ENCODE measurements at places on chromosomes 13 and 19.

DNA sequence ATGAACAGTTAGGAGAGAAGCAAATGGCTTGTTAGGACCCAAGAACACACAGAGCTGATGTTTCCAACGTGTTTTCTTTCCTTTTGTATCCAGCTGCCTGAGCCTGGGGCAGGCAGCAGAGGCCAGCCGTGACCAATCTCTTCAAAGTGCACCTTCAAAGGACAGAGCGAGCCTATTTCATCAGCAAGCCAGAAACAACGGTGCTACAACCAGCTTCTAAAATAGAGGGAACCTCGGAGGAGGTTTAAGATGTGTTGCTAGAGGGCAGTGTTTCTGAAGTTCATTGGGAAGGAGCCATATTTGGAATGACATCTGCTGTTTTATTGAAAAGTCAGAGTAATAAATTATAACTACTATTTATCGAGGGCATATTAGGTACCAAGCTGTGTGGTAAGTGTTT, 56.2 kb upstream of the RFC3 start:
- no peak for DNase-seq

GRCh38 chr13:21001471-21001870, 59.9 kb downstream of the LATS2 start:
- DNase-seq: no peak

DNA sequence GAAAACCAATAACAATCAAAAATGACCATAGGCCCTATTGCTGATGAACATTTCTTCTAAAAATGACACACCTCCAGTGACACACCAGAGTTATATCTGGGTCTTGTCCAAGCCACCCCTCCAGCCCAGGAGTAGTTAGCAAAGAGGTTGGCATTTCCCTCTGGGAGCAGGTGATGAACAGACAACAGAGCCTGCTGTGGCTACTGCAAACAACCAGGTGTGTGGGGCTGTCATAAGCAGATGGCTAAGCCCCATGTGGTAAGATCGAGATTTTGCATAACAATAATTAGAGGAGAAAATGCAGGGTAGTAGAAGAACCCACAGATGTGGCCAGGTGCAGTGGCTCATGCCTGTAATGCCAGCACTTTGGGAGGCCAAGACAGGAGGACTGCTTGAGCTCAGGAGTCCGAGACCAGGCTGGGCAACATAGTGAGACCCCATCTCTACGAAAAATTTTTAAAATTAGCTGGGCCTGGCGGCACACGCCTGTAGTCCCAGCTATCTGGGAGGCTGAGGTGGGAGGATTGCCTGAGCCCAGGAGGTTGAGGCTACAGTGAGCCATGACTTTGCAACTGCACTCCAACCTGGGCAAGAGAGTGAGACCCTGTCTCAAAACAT, 5.0 kb downstream of the XRCC1 start:
- DNase-seq: no peak

- no peak for DNase-seq
Measured at GRCh38 chr19:47097396-47098201, 16.0 kb downstream of the ZC3H4 start.

- no peak for DNase-seq
Measured at GRCh38 chr19:7401694-7402093, 53.0 kb downstream of the ARHGEF18 start.

- peak; percentile 62 for DNase-seq
Measured at GRCh38 chr19:16417660-16418596, 53.8 kb downstream of the EPS15L1 start.

DNA sequence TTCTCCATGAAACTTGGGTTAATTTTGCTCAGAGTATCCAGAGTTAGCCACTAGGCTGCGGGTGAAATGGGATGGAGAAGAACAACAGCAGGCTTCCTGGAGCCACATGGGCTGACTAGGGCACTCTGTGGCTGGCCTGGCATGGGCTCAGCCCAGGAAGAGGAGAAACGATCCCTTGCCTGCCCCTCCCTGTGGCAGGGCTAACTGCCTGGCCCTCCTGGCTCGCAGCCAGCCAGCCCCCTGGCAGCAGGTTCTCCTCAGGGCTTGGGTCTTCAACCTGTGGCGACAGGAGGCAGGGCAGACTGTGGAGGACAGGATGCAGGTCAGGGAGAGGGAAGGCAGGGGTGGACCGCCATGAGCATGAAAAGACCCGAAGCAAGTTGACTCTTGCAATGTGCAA, 78.7 kb upstream of the GPR183 start:
- no peak for DNase-seq

GRCh38 chr13:41821238-41821594, 139.7 kb downstream of the VWA8 start:
- DNase-seq: no peak

- DNase-seq: no peak
Measured at GRCh38 chr13:27280009-27280656, 9.5 kb downstream of the RASL11A start.

DNA sequence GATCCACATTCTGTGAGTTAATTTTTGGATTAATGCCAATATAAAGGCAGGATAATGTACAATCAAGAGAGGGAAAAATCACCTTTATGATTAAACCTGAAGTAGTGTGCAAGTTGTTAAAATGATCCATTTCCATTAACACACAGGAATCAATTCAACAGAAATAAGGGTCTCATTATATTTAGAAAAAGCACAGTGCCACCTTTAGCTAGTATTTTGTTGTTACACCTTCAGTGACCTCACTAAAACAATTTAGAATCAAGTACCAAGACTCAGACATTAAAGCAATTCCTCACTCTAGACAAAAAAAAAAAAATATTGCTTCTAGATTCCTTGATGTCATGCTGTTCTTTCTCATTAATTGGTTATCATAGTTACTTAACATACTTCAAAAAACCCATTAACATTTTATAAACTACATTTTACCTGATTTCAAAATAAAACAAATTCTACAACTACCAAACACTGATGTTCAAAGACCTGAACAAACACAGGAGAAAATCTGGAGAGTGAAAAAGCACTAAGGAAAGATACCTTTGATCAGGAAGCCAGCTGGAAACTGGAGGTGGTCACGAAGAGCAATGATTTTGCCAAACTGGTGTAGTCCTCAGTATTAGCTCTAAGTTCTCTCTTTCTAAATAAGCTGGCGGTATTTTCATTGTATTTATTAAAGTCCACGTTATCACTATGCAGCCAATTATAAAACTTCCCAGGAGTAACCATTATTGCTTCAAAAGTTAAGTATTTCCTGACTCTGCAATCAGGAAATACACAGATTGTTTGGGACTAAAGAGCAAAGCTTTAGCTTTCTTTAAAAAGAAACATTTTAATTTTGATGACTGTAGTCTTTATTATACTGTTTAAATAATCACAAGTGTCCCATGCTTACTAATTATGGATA, 115.3 kb downstream of the TBC1D4 start:
- DNase-seq: no peak

DNA sequence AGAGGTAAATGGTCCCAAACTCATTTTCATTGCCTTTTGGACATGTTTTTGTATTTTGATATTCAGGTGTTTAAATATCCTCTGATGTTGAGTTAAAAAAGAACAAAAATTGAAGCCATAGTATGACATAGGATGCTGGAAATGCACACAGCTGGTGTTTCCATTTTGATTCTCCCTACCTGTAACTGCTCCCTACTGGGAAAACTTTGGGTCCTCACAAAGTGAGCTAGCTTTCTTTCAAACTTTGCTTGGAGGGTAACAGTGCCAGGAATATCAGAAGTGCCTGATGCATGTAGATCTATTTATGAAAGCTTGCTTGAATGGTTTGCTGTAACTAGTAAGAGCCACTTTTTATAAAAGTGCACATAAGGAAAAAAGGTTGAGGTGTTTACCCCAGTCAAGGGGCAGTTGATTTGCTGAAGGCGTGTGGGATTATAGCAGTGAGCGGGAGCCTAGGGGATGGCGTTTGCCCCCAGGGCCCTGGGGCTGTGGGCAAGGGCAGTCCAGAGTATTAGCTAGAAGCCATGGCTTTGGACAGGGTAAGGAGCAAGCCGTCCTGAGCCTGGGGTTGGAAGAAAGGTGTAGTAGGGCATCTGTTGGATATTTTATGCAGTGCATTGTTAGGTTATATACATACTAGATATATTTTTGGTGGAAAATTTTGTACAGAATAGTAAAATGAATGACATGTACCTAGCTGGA, 4.3 kb downstream of the RPS9 start:
- no peak for DNase-seq

- DNase-seq: no peak
Measured at GRCh38 chr19:49988007-49988406, 27.0 kb upstream of the SIGLEC11 start.

- DNase-seq: no peak
Measured at GRCh38 chr13:95552539-95553441, at the start of gene CLDN10. CLDN10 (plus strand) TSS chr13:95552720; CDS start chr13:95552754, 34 bp downstream.

DNA sequence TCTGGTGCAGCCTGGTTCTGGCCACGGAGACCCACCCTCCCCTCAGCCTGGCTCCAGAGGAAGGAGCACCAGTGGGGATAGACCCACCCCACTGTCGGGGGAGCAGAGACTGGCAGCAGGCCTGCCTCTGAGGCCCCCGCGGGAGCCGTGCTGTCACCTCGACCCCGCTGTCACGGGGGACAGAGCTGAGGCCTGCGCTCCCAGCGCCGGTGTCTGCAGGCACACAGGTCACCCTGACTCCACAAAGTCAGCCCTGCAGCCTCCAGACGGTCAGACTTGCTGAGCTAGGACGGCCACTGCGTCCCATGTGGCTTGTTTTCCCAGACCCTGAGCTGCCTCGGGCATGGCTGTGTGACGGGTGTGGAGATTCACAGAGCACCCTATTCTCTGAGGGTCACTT, 32.3 kb downstream of the GNG7 start:
- no peak for DNase-seq

DNA sequence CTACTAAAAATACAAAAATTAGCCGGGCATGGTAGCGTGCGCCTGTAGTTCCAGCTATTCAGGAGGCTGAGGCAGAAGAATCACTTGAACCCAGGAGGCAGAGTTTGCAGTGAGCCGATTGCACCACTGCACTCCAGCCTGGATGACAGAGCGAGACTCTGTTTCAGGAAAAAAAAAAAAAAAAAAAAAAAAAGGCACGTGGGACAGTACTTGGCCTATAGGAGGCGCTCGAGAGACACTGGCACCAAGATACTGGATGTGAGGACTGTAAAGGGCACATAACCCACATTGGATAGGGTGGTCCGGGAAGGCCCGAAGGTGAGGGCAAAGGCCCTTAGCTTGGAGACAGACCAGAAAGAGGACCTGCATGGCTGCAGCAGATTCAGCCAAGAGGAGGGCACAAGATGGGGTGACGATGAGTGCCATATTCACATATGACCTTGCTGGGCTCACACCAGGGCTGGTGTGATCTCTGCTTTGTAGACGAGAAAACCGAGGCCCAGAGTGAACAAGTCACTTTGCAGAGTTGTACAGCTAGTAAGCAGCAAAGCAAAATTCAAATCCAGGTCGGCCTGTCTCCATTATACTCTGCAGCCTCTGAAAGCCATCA, 89.4 kb downstream of the DPF1 start:
- DNase-seq: no peak

DNA sequence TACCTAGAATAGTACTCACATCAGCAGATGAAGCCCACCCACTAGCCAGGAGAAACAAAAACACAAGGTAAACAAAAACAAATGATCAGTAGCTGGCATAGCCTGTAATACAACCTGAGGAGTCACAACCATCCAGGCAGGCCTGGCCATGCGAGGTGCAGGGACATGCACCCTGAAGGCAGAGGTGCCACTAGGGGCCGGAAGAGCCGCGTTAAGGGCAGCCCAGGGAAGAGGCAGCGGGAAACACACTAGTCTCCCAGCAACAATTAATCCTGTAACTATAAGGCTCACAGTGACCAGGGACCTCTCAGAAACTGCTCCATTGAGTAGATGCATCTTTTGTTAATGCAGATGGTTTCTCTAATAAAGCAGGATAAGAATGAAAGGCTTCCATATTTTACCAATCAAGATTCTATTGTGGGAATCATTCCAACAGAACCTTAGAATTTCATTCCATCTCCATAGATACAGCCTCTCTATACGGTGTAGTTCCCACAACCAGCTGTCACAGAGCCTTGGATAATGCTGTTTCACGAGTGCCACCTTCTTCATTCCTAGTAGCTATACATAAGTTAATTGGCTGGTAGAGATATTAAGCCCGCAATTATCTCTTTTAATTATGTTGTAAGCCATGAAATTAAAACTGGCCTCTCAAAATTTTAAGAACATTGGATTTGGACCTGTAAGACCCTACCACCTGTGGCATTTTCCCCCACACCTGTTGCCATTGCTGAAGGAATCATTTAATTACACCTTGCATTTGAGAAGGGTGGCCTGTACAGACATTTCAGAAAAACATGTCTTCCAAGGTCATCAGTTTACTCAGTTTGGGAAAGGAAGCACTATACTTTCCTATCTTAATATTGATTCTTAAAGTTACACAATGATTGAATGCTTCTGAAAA, 28.7 kb downstream of the ANKRD10 start:
- no peak for DNase-seq

DNA sequence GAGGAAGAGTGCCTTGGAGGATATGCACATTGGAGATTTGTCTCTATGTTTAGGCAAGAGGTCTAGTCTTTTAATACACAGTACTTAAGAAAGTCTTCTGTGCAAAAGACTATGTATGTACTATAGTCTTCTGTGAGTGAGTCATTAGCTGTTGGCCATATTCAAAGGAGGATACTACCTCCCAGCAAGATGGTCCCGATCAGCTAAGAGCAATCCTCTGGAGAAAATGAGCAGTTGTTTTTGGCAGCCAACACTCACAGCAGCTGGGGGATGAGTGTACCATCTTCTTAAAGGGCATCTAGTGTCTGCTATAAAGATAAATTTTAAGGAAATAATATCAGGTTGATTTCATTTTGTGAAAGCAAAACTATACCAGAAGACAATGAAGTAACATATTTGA, 487.8 kb downstream of the KCTD12 start:
- no peak for DNase-seq

- no peak for DNase-seq
Measured at GRCh38 chr19:6608940-6609339, 18.0 kb upstream of the CD70 start.

GRCh38 chr13:51134763-51135365, 23.8 kb upstream of the C13orf42 start:
- DNase-seq: no peak

GRCh38 chr19:4266253-4267000, 12.6 kb upstream of the SHD start:
- DNase-seq: no peak

- DNase-seq: no peak
Measured at GRCh38 chr13:27825072-27825471, 32.8 kb downstream of the GSX1 start.

DNA sequence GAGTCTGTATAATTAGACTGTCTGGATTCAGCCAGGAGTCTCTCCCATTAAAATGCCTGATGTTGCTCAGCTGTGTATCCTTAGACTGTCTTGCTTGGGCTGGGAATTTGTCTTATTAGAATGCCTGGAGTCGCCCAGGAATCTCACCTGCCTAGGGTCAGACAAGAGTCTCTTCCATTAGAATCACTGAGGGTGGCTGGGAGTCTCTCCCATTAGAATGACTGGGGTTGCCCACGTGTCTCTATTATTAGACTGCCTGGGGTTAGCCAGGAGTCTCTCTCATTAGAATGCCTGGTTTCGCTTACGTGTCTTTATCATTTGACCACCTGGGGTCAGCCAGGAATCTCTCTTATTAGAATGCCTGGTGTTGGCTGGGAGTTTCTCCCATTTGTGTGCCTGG, 1450.0 kb downstream of the UQCRFS1 start:
- no peak for DNase-seq
